ENCODE measurements at places on chromosomes 4 and X.

- DNase-seq, result no peak
Observed at GRCh38 chrX:125791787-125792186, 374.3 kb downstream of the DCAF12L2 start.

- DNase-seq, result no peak
Observed at GRCh38 chrX:57565198-57565597, 26.6 kb upstream of the ZXDB start.

- DNase-seq, result no peak
Observed at GRCh38 chr4:6221851-6222760, 21.8 kb upstream of the JAKMIP1 start.

- peak; percentile 13 for DNase-seq
Observed at GRCh38 chr4:108166038-108166437, 2.7 kb downstream of the LEF1 start.

GRCh38 chr4:57374866-57375595, 264.8 kb upstream of the IGFBP7 start:
- no peak for DNase-seq

- no peak for DNase-seq
Observed at GRCh38 chr4:126838941-126839679, 793.6 kb upstream of the INTU start.

GRCh38 chr4:111400741-111401140, 744.5 kb upstream of the FAM241A start:
- DNase-seq, result no peak

GRCh38 chrX:2828959-2829411, 255 bp downstream of the GYG2 start:
- no peak for DNase-seq

- no peak for DNase-seq
Observed at GRCh38 chr4:11631416-11631815, 202.7 kb upstream of the HS3ST1 start.

- no peak for DNase-seq
Observed at GRCh38 chrX:13081395-13082205, 37.2 kb upstream of the FAM9C start.

DNA sequence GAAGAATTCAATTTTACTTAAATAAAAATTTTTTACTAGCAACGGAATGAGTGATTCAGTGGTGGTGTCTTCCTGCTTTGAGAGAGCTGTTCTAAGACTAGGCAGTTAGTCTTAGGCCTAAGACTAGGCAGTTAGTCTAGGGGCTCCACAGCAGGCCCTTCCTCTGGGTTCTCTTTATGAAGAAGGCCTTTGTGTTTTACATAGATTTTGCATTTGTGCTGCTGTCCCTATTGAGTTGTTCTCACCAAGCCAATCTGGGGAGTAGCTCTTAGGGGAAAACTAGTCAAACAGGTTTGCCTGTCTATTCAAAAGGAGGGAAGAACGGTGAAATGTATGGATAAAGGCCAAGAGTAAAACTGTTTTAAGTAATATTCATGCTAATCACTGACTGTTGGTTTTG, 7.6 kb downstream of the UGT8 start:
- DNase-seq, result no peak

- DNase-seq, result no peak
Observed at GRCh38 chrX:20838477-20838876, 535.7 kb upstream of the CNKSR2 start.

GRCh38 chr4:119659576-119659975, 31.0 kb upstream of the PDE5A start:
- no peak for DNase-seq

DNA sequence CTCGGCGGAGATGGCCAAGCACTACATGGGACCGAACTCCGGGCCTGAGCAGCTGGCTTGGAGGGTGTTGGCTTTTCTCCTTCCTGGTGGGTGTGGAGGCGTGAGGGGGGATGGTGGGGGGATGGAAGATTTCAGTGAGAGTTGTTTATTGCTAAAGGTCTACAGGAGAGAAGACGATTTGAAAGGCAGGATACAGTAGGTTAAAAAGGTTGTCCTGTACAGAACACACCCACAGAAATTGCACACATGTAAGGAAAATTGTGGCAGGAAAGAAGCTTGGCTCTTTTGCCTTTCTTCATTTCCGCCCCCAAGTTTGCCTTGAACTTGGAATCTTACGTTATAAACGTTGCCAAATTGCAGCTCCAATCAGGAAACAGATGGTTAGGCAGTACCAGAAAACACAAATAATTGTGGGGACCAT, 74.1 kb upstream of the STOX2 start:
- no peak for DNase-seq

DNA sequence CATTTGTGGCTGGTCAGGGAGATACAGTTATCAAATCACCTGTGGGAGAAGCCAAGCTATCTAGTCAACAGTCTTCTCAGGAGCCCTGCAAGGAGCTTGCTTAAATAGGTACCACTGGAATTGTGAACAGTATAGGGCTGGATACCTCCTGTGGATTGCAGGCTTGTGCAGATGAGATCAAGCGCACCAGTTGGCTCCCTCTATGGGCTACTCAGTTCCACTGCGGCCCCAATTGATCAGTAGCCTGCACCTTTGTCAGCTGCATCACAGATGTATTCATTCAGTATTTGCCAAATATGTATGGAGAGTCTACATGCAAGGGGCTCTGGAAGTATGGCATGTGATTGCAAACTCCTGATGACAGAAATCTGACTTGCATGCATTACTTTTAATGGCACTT, 28.6 kb downstream of the TEX13A start:
- no peak for DNase-seq

- DNase-seq, result no peak
Observed at GRCh38 chr4:73843369-73843768, 6.9 kb downstream of the CXCL6 start.

DNA sequence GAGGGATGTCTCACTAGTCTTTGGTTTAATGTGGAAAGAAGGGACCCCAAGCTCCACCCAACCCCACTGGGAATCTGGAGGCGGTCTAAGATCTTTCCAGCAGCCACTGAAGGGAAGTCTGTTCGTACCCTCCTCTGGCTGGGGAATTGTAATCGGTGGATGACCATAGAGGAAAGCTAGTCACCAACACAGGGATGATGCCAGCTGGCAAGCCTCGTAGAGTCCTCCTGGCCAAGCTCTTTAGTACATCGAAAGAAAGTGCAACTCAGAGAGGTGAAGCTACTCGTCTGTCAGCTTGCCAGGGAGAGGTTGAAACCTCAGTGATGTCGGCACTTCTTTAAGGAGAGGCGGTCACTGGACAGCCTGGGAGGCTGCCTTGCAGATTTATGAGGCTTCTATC, 58.7 kb downstream of the MAMLD1 start:
- no peak for DNase-seq

DNA sequence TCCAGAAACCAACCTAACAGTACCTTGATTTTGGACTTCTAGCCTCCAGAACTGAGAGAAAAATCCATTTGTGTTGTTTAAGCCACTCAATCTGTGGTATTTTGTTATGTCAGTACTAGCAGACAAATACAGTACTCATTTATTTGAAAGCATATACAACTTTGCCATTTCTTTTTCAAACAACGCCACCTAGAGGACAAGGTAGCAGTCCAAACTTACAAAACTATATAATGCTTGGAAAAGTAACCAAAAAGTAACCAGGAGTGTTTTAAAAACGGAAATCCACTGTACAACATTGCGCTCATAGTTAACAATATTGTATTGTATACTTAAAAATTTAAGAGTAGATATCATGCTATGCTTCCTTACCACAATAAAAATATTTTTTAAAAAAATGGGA, 37.0 kb upstream of the FGF13 start:
- no peak for DNase-seq

GRCh38 chrX:68944211-68944610, 115.4 kb downstream of the EFNB1 start:
- no peak for DNase-seq

DNA sequence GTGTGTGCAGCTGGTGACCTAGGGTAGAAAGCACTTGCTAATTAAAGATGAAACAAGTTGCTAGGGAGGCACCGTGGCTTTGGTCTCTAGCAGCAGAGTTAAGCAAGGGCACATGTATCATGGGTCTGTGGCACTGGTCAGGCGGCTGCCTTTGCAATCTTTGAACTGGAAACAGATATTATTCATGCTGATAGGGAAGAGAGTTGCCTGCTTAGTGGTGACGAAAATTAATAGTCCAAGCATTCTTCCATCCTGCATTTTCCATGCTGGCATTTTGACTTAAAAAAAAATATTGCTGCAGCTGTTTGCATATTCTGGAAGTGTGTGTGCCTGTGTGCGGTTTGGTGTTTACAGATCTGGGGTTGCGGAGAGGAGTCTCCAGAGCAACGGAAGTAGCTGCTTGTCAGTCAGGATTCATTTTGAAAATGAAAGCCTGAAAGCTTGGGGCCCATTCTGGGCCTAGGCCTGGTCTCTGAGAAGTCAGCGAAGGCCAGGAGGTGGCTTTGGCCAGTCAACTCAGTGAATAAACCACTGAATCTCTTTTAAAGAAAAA, 2.3 kb upstream of the SOWAHD start:
- peak; percentile 32 for DNase-seq

DNA sequence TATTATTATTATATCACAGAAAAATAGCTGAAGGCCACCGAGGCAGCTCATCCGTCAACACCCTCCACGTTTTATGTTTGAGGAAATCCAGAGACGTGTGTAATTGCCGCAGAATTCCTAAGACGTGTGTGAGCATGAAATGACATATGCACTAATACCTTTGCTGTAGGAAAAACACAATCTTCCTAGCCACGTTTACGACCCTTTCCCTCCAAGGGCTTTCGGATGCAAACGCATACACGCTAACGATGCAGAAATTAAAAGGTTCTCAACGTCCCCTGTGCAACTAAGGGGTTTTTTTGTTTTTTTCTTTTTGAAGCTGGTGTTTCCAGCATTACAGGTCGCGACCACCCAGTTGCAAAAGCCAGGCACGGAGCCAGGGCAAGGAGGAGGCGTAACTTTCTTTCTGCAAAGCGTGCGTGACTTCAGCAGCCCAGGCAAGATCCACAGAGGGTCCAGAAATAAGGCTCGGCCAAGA, 33.8 kb downstream of the CRLF2 start:
- no peak for DNase-seq

DNA sequence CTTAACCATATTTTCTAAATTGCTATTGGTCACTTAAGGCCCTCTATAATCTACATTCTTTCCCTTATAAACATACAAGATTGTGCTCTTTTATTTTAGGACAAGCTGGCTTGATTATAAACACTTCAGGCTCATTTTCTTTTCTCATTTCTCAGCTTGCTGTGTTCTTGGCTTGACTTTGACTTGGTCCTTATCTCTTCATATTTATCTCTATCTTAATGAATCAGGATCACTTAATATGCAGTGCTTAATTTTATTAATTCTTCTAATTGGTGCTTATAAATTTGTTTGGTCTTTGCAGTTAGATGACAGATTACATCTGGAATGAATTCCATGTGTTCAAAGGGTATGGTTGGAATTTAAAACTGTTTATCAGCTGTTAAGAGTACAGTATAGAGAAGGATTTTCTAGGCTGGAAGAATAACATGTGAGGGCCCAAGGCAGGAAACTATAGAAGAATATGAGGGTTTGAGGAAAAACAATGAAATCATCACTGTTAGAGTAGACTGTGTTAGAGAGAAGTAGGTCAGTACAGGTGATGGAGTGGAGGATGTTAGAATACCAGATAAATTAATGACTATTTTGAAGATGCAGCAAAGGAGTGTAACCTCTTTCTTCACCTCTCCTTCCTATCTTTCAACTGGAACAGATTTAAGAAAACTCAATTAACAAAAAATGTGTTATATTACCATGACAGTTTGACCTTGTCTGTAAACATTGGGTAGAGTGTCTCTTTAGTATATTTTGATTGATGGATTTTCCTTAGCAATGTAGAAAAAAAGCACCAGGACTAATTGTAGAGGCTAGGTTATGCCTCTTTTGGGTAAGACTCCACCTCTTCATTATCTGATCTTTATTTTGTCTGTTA, 169.6 kb downstream of the RAPGEF2 start:
- no peak for DNase-seq

GRCh38 chr4:93157986-93158385, 670.6 kb upstream of the ATOH1 start:
- no peak for DNase-seq

DNA sequence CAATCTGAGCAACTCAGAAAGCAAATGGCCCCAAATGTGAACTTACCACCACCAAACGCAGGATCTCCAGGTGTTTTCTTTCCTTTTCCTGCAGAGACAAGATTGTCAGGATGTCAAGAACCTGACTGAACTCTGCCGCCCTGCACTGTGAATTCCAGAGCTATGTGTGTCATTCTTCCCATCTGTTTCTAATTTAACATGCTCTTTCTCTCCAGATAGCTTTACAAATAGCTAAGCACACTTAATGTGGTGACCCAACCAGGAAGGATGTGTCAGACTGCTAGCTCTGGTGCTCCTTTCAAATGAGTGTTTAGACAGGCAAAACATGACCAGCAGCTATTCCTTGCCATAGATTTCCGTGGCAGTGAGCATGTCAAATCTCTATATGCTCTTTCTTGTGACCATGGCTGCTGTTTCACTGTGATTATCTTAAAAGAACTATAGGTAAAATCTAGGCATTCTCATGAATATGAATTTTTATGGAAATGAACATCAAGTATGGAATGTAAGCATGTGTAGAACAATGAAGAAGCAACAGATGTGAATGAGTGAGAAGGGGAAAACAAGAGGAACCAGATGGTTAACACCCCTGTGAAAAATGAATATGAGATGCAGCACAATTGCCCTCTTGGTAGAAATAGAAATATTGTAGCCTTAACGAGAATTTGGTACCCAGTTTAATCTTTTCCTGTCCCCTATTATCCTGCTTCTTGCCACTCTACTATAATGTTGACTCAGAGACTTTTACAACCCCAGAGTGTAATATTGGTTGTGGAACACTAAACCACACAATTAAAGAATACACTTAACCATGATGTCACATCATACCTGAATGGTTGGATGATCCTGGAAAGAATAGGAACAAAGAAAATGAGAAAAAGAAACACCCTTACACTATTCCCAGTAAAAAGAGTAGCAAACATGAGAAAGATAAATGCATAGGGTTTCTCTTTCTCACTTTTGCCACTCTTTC, 247.8 kb upstream of the DKK2 start:
- no peak for DNase-seq

GRCh38 chr4:102089850-102090621, 255.2 kb downstream of the SLC39A8 start:
- no peak for DNase-seq

DNA sequence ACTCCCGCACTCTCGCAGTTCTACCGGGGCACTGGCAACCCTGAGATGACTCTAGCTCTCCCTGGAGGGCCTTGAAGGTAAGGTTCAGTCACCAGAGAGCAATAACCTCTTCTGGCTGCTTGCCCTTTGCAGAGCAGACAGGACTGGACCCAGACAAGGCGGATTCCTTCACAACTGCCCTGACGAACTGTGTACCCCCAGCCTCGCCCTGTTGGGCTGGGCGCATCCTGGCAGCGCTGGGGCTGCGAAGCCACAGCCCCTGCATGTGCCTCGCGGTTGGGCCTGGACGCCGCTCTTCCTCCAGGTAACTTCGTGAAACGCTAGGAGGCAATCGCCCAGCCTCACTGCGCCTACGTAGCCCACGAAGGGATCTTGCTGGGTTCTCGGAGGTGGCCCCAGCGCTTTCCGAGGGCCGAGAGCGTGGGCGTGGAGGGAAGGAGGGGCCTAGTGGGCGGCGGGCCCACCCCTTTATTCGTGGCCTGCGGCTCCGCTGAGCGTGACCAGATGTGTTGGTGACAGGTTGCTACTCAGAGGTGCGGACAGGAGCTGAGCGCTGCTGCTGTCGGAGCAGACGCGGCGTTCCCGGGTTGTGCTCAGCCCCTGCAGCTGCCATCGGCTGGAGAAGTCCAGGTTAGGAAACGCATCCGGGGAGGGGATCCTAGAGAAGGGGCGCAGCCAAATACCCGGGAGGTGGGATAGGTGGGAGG, 1.9 kb upstream of the MAMLD1 start:
- DNase-seq, result no peak

GRCh38 chr4:2935762-2936743, 27.2 kb downstream of the NOP14 start:
- DNase-seq, result peak; percentile 43

GRCh38 chr4:16677001-16677944, 221.2 kb downstream of the LDB2 start:
- DNase-seq, result no peak

Data from T-helper 9 cell (primary cell).